Ureter (tissue), 1 donor: ENCODE measurements at places on chromosomes 11 and 22.

DNA sequence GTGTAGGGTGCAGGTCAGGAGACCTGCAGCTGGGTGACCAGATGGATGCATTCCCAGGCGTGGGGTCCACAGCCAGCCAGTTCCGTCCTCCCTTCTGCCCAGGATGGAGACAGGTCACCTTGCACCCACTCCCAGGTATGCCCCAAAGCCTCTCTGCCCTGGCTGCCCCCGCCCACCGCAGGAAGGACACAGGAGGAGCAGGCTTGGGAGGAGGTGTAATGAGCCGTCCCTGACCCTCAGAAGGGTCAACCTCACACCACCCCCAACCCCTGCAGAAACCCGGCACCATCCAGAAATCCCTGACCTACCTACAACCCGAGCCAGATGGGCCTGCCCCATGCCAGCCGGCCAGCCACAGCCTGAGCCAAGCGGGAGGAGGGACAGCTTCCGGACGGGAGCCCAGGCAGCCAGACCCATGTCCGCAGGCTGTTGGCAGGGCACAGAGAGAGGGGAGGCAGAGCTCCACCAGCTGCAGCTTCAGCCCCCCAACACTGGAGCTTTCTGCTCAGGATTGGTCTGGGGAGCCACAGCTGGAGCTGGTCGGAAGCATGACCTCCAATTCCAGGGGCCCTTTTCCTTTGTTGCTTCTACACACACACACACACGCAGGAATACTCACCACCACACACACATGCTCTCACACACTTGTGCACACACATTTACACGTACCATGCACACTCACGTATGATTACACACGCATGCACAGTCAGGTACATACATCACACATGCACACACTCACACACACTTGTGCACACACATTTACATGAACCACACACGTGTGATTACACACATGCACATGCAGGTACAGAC, 5.3 kb downstream of the IFITM10 start:
- DNase-seq, result peak; percentile 48

GRCh38 chr11:12248330-12248729, 129.0 kb upstream of the PARVA start:
- peak; percentile 86 for DNase-seq

- no peak for DNase-seq
Measured at GRCh38 chr11:57240007-57240406, 3.0 kb upstream of the APLNR start.

DNA sequence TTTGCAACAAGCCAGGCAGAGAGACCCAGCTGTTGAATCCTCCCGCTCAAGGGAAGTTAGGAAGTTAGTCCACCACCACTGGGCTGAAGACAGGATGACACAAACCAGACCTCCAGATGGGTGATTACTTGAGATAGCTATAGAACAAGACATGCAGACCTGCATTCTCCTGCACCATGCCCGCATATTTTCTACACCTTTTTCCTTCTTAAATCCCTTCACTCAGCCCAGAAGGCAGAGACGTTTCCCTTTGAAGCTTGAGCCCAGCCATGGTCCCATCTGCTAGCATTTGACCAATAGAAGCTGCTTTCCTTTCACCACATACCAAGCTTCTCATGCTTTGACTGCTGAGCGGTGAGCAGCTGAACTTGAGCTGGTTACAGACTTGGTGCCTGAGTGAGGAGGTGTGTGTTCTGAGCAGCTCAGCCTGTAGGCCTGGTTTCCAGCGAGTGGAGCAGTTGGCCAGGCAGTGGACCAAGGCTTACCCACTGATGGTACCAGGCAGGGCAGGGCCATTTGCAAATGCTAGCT, 29.2 kb upstream of the CBX6 start:
- DNase-seq, result no peak

DNA sequence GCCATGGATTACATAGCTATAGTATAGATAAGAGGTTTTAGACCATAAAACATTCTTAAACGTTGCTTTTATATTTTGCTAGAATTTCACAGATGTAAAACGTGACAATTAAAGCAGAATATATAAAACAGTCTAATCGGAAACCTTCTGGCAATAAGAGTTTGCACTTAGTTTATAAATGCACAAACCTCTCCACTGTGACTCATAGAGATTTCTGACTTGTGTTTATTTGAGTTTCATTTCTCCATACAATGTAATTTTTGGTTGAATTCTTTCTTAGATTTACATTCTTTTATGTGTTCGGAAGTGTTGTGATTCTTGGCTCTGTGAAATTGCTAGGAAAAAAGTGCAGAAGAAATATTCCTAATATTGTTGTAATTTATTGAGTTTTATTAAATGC, 288.7 kb upstream of the CTSC start:
- DNase-seq, result no peak

DNA sequence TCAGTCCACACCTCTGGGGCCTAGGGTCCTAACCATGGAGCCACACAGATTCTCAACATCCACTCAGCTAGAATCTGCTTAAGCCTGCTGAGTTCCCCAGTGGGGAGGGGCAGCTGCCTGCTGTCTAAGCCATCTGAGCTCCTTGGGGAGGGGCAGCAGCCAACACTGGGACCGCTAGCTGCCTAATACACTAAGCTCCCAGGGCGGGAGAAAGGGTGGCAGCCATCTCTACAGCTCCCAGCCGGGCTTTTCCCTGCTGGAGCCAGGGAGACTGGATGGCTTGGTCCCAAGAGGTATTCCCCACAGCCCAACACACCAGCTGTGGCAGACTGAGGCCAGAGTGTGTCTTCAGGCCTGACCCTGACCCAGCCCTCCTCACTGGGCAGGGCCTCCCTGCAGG, 217.3 kb upstream of the TMEM45B start:
- no peak for DNase-seq

GRCh38 chr11:45892856-45893255, 7.4 kb downstream of the MAPK8IP1 start:
- DNase-seq, result no peak

DNA sequence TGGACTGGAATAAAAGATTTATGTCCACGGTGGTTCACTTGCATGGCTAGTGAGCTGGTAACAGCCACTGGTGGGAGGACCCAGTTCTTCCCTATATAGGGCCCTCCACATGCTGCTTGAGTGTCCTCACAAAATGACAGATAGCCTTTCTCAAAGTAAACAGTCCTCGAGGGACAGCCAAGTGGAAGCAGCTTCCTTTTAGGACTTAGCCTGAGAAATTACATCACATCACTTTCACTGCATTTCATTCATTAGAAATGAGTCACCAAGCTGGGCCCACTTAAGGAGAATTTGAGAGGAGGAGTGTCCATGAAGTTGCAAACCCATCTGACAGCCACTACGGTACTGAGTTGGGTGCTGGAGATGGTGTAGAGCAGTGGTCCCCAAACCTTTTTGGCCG, 7.0 kb downstream of the ISX start:
- no peak for DNase-seq

DNA sequence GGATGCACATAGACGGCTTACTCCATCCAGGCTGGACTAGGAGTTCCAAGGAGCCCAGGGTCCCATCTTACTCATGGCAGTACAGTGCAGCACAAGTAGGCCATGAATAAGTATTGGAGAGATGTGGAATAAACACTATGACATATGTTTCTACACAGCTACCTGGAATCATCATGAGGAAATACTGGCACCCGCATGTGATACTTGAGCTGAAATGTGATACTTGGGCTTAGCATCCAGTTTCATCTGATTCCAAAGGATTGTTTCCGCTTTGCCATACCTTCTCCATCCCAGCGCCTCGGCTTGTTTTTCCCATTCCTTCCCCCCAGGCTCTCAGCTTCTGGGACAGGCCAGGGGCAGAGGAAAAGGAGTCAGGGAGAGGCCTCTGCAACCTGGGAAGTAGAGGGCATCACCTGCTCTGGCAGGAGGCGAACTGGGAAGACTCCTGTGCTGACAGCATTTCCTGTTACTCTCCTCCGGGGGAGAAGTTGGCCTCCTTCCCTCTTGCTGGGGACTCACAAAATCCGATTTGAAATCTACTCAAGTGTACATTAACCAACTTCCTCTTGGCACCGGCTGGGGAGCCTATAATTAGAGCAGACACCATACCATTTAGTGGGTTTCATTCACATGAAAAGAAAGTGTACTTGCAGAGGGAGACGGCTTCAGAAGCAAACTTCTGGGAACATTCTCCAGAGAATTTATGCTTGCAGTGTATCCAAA, 187.8 kb downstream of the MIAT start:
- DNase-seq, result no peak

GRCh38 chr11:117328375-117329010, 839 bp downstream of the CEP164 start:
- peak; percentile 47 for DNase-seq

- no peak for DNase-seq
Measured at GRCh38 chr11:38182126-38182866, 1584.3 kb upstream of the RAG2 start.

DNA sequence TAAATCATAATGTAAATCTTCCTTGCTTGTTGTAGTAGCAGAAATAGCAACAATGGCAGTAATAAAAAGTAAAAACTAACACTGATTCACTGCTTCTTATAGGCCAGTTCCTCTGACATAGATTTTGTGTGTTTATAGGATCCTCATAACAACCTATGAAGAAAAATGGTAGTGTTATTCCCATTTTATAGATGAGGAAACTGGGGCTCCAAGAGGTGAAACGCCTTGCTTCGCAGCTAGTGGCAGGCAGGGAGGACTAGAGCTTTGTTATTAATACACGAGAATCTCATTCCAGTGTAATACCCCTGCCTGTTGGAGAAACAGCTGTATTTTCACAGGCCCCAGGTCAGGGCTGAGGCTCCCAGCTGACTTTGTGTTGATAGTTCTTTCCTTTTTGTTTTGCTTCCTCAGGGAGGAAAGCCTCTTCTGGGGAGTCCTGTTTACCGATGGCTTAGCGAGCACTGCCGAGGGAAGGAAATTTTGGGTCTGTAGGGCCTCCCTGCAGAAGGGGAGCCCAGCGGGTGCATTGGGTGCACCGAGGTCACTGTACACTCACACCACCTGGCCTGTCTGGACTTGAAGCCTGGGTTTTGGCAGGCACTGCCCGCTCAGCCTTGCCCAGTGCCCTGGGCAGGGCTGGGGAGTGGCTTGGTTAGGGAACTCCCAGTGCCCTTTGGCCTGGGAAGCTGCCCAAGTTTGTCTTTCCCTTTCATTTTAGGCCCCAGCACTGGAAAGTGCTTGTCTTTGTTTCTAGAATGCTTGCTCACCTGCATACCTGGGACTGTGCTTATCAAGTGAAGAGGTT, 13.5 kb downstream of the KIAA1671 start:
- DNase-seq, result peak; percentile 75

DNA sequence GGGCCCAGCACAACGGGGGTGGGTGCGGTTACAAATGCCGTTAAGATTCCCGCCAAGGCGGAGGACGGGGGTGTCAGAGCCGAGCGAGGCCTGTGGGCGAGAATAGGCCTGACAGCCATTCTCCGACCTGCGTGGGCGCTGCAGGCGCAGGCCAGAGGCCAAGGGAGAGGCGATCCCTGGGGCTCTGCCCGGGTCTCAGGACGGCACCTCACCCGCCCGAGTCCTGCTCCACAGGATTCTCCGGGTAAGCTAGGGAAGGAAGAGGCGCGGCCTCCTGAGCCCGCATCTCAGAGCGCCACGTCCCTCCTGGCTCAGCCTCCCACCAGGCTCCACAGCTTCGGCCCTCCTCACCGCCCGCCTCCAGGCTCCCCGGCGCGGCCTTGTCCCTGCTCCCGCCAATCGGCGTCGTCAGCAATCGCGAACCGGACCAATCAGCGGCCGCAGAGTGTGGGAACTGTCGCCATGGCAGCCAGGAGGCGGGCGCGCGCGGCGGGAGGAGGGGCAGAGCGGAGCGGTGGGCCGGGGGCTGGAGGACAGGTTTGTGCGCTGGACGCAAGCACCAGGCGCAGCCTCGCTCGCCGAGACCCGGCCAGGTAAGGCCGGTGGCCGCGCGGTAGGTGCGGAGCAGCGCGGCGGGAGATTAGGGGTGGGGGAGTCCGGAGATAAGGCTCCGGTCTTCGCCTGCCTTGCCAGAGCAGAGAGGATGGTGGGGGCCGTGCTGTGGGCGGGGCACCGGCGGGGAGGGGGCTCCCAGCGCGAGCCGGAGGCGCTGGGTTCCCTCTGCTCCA, at the start of gene NUCB2:
NUCB2 (plus strand) TSS at position 504 of the 788 bp plus-strand sequence. CDS start 18,585 bp downstream, outside the sequence.
- peak; percentile 98 for DNase-seq
